ENCODE measurements at places on chromosomes 3 and 15.

- no peak for DNase-seq
Measured at GRCh38 chr3:19540464-19540863, 392.2 kb downstream of the KCNH8 start.

DNA sequence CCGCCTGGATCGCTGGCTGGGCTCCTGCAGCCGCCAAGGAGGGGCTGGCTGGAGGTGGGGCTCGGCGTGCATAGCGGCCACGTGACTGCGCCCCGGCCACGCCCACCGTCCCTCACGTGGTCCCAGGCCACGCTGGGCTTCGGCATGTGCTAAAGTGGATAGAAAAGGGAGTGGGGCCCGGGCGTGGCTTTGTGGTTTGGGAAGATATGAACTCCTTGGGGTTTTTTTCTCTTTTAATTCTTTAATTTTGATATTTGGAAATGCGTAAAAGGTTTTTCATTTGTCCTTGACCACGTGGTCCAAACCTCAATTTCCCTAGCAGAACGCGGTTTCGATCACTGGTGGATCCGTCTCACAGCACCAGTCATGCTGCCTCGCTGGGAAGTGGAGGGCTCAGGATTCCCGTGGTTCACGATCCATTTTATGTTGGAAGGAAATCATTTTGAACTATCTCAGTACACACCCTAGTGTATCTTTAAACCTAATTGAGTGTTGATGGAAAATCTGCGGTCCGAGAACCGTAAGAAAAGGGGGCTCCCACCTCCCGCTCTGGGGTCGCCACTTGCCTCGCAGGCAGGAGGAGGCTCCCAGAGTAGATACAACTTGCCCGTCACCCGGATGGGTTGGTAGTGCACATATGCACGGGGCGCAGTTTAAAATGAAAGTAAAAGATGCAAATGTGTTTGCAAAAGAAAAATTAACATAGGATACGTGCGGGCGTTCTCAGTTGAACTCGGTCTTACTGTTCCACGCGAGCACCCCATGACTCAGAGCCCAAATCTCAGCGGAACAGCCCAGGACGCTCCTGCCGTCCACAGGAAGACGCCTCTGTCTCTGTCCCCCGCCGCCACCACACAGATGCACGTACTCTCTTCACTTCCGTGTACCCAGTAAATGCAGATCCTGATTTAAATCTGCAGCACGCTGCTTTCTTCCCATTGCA, 141.9 kb downstream of the PGPEP1L start:
- DNase-seq = no peak

- DNase-seq = no peak
Measured at GRCh38 chr15:80414546-80415357, 10.6 kb downstream of the ARNT2 start.

GRCh38 chr3:135806317-135806716, 159.2 kb upstream of the PPP2R3A start:
- DNase-seq = no peak

GRCh38 chr3:101665357-101665756, 11.6 kb downstream of the ZBTB11 start:
- DNase-seq = no peak

GRCh38 chr3:94317017-94317416, 254.2 kb downstream of the NSUN3 start:
- no peak for DNase-seq

- no peak for DNase-seq
Measured at GRCh38 chr15:64224511-64224910, 61.7 kb upstream of the PPIB start.

DNA sequence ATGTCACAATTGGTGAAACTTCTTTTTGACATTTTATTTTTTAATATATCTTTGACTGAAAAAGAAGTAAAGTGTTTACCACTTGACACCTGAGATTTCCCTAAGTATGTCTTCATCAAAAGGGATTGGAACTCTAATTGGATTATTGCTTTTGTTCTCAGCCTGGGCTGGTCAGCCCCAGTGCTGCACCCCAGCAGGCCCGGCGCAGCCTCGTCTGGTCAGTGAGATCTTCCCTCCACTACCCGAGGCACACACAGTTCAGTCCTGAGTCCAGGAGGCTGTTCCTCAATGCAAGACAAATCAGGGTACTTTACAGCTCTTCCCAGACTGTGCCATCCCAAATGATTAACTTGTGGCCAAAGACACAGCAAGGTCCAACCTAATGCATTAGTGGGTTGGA, 146.9 kb upstream of the SEMA6D start:
- DNase-seq = no peak

DNA sequence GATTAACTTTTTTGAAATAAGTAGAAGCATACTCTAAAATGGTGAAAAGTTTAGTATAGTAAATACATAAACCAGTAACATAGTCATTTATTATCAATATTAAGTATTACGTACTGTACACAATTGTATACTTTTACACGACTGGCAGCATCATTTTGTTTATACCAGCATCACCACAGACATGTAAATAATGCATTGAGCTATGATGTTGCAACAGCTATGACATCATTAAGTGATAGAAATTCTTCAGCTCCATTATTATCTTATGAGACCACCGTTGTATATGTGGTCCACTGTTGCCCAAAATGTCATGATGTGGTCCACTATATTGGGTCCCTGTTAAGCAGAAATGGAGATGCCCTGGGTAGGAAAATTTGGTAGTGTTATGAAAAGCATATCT, 51.3 kb downstream of the DRD3 start:
- no peak for DNase-seq

DNA sequence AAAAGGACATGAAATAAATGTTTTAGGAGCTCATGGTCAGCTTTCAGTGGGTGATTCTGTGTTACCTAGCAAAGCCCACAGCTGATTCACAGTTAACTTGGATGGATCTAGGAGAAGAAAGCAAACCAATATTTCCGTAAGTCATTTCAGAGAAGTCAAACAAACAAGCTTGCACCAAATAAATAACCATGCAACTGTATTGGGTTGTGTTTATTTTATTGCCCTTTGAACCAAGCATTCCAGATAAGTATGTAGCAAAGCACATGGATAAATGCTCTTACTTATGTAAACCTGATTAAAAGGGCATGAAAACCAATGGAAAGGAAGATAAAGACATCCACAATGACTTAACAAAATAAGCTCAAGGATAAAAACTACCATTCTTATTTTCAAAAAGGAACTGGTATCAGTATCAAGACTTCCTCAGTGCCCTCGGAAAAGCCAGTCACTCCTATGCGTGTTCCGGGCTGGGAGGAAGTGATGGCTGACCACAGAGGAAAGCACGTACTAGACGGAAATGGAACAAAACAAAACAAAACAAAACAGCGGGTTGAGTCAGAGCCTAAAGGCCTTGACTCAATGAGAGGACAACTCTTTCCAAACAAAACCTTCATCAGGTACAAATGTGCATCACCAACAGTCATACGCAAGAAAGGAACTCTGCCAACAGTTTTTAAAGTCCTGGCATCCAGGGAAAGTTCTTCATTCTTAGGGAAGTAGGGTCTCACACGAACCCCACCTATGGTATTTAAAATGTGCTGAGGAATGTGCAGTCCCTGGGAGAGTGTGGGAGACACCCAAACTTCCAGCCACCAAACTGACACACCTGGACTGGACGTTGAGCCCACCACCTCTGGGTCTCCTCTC, 103.3 kb downstream of the SNRK start:
- DNase-seq = no peak

DNA sequence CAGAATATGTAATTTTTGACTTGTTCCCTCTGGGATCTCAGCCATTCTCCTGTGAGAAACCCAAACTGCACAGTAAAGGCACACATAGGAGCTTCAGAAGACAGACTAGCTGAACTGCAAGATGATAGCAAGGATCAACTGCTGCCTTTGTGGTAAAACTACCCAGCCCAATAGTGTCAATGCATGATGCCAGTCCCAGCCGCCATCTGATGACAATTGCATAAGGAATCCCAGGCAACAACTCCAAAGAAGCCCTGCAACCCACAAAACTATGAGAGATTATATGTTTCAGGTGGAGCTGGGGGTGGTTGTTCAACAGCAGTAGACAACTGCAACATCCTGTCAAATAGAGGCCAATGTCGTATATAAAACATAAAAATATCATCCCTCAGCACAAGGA, 192.4 kb upstream of the ARPP21 start:
- no peak for DNase-seq

GRCh38 chr3:151918253-151919029, 45.0 kb downstream of the SUCNR1 start:
- no peak for DNase-seq

- no peak for DNase-seq
Measured at GRCh38 chr3:5339967-5340535, 152.5 kb downstream of the EDEM1 start.

GRCh38 chr3:154018100-154018696, 103.0 kb upstream of the ARHGEF26 start:
- DNase-seq = no peak

DNA sequence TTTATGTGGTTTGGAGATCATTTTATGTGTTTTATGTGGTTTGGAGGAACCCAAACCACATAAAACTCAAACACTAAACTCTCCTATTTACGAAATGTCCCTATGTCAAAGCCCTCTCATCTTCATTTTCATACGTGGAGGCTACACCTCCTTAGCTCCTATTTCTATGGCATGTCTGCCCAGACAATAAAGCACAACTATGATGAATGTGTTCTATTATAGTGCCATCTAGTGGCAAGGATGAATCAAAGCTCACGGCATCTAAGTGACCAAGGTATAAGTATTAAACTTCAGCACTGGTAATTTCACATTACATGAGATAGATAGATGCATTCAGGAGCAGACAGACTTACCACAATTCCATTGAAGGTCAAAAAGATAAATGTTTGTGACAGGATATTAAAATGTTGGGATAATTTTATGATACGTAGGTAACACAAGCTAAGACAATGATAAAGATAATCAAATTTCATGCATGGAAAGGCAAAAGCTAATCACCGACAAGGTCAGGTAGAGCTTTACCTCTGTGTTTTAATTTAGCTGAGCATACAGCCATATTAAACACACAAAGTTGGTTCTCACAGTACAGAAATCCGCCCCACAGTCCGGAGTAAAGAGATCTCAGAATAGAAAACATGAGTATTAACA, 130.6 kb upstream of the FHIT start:
- DNase-seq = no peak

DNA sequence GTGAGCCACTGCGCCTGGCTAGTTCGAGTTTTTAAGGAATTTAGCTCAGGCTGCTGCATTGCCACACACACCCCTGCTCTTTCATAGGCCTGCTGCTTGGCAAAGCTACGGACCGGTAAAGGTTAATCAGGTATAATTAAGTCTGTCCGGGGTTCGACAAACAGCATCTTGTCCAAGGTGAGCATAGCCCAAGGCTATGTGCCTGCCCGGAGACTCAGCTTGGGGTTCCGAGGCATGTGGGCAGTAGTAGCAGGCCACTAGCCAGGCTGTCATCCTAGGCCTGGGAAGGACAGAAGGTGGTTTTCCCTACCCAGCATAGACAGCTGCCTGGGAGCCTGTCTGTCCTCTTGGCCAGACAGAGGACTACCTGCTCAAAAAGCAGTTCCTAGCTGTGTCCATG, 6.6 kb downstream of the P4HTM start:
- no peak for DNase-seq

- no peak for DNase-seq
Measured at GRCh38 chr3:30426293-30426993, 180.0 kb upstream of the TGFBR2 start.

- no peak for DNase-seq
Measured at GRCh38 chr3:4514321-4514720, 21.2 kb downstream of the ITPR1 start.

DNA sequence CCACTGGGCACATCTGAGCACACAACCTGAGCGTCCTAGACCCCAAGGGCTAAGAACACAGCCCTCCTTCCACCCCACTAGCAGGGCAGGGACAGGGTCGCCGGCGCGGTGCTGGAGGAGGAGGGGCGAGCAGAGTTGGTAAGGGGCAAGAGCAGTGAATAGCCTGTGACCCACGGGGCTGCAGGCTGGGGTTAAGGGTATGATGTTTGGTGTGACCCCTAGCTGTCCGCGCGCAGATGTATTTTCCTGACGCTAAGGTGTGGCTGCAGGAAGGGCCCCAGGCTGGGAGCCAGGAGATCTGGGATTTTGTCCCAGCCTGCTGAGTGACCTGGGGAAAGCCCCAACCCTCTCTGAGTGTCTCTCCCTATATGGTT, 1.3 kb upstream of the C15orf39 start:
- no peak for DNase-seq

DNA sequence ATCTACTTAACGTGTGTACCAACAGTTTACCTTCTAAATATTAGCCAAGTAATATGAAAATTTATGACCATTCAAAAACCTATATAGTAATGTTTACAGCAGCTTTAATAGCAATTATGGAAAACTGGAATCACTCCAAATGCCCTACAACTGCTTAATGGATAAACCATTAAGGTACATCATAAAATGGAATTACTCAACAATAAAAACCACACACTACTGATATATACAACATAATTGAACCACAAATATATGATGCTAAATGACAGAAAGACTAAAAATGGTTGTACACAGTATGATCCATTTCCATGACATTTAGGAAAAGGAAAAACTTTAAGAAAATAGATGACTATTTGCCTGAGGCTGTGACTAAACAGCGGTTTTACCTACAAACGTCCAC, 467.1 kb upstream of the EPHA6 start:
- no peak for DNase-seq

DNA sequence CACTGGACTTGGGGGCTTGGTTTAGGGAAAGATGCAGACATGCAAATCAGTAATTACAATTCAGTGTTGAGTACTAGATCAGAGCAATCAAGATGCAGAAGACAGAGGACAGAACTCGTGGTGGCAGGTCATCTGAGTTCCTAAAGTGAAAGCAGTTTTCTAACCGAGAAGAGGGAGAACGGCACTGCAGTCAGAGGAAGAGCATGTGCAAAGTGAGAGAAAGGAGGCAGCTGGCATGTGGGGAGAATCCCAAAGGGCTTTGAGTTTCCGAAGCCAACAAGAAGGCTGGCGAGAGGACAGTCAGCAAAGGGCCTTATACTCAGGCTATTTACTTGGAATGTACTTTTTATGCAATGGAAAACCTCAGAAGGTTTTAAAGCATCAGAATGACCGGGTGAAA, 87.0 kb downstream of the ANP32A start:
- DNase-seq = no peak
